ENCODE measurements at places on chromosomes 5 and 9.

- no peak for DNase-seq
Measured at GRCh38 chr5:123124859-123125595, 36.0 kb downstream of the PRDM6 start.

- DNase-seq, result no peak
Measured at GRCh38 chr5:337563-338130, 16.1 kb downstream of the AHRR start.

GRCh38 chr5:86917117-86917579, 299.4 kb downstream of the COX7C start:
- no peak for DNase-seq

GRCh38 chr5:77024490-77024889, 5.7 kb upstream of the AGGF1 start:
- DNase-seq, result no peak

GRCh38 chr5:159497221-159497620, 166.9 kb upstream of the IL12B start:
- no peak for DNase-seq

GRCh38 chr5:168348084-168348414, 56.6 kb downstream of the WWC1 start:
- no peak for DNase-seq

DNA sequence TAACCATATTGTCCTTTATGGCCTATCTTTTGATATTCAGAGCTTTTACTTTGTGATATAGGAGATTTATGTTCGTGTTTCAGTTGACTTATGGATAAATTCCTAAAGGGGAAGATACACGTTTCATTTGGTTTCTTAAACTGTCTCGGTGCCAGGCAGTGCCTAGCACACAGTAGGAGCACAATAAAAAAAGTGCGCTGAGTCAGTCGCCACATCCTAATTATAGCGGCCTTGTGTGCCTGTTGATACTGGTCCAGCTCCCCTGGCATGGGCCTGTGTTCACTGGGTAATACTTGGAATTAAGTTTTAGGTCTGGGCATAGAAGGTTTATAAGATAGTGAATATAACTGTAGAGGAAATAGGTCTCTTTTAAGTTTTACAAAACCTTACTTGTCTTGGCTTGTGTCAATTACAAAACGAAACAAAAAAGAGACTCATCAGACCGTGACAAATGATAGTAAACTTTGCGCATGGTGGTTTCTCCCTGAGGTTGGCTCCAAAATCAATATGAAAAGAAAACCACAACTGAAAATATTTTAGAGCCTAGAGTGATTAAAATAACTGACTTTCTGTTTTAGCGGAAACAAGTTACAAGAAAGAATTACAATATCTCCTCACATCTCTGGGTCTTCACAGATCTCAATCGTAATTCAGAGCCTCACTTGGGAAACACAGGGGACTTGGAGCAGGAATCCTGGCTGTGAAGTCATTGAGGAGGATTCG, 84.8 kb downstream of the MVB12B start:
- no peak for DNase-seq

DNA sequence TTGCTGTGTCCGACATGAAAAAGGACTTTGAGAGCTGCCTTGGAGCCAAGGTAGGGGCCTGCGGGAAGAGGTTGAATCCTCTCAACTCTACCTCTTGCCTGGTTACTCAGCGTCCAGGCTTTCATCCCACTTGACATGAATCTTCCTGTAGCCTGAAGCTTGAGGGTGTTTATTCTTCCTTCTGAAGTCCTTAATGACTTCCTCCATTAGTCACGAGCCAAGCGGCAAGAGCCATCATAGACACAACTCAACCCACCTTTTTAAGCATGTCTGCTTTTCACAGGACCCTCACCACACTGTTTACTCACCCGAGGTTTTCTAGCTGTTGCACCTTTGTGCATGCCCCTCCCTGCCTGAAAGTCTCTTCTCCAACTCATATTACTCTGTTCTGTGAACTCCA, 40.2 kb downstream of the ACO1 start:
- no peak for DNase-seq
